ENCODE measurements at places on chromosomes 5 and 9. TPM values are rescaled to one million over a fixed set of nuclear protein-coding genes. Genes with fewer than 3 reads are reported as not detected.

PNPLA7 gene
- total RNA-seq = 21.4 TPM

DNA sequence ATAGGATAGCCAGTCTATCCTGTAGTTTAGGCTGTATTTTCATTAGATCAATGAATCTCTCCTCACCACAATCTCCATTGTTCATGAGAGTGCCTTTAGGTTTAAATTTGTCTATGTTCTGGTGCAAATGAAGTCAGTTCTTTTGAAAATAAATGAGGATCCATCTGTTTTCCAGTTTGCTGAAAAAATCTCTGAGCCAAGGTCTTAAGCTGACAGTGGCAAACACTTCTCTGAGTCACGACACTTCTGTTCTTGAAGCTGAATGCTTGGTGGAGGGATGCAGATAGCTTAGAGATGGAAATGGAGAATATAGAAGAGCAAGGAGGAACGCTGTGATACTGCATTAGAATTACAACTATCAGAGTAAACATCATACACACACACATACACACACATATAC lies 34.9 kb downstream of the DMRTA1 start:
- no peak for DNase-seq

- no peak for DNase-seq
Observed at GRCh38 chr5:73544429-73545402, 20.7 kb downstream of the ANKRA2 start.

IL9 gene
- not detected for total RNA-seq

CNTNAP3B gene
- 30.2 TPM for total RNA-seq

DNA sequence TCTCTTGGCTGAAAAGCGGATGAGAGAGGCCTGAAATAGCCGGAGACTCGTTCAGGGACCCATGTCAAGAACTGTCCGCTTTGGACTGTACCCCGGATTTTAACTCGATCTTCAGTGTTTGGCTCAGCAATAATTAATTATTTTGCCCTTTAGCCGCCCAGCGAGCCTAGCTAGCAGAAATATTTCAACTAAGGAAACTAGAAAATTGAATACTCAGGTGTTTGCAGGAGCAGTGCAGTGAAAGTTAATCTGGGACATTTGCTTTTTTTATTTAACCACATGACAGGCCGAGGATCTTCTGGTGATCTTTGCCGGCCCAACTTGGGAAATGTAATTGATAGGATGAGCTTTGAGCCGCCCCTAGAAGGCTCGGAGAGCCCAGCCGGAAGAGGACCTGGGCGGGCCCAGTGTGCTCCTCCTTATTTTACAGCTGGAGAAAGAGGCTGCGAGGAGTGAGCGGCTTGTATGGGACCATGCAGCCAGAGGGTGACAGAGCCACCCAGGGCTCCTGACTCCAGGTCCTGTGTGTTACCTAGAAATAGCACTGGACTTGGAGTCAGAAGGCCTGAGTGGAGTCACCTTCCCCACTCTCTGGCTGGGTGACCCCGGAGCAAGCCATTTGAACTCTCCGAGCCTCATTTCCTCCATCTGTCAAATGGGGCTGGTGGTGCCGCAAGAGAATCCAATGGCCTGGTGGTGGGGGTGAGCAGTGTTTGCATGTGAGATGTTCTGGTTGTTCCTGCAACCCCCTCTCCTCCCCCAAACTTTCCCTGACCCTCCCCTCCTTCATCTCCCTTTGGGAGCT lies 2.4 kb downstream of the PPARGC1B start:
- DNase-seq = no peak

DNA sequence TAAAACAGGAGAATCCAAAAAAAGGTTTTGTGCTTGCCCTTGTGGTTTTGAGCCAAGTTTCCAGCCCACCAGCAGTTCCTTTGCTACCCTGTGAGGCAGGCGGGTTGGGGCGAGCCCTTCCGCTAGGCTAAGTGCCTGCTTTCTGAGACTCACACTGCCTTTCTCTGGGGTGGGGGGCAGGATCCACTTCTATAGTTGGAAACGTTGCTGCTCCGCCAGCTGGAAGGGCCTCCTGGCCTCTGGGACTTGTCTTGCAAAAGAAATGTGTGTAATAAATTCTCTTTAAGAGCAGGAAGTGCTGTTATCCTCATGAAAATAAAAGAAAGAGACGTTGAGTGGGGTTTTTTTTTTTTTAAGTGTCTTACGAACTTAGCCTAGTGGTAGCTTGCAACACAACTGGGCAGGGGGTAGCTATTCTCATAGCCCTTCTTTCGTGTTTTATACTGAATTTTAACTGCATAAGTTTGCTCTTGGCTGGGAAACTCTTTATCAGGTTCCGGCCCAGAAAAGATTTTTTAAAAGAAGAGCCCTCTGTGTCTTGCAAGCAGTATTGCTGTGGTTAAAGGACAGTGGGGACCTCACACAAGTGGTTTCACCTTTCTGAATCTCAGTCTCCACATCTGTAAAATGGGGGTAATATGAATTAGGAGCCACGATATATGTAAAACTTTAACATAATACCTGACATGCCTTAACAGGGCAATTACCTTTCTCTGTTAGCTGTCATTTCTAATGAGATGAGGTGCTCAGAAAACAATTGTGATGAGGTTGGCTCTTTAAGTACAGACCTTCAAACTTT lies 19.8 kb downstream of the JADE2 start:
- DNase-seq = peak; percentile 39

DNA sequence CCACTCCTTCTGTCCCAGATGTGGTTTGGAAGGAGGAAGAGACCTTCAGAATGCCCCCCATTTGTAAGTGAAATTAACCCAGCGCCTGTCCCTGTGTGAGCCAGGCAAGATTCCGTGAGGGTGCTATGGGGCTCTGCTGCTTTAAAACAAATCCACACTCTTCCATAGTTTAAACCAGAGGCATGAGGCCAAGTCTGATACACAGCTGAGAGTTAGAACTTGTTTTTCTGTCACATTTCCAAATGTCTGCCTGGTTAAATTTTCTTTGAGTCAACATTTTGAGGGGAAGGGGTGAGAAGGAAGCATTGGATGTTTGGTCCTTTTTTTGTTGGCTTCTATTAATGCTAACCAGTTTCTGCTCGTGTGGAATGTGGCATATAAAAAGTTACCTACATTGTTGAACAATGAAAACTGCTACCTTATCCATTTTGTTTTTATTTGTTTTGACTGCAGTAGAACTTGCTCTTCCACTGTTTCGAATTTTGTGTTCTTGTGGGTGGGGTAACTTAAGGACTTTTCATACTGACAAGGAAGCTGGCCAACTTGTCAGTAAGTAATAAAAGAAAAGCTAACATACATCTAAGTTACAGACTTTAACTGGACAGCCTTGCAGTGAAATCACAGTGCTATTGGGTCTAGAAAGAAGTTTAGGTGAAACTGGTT lies 12.9 kb downstream of the RGMB start:
- no peak for DNase-seq

PCDHGA6 gene
- 12.0 TPM for total RNA-seq

DNA sequence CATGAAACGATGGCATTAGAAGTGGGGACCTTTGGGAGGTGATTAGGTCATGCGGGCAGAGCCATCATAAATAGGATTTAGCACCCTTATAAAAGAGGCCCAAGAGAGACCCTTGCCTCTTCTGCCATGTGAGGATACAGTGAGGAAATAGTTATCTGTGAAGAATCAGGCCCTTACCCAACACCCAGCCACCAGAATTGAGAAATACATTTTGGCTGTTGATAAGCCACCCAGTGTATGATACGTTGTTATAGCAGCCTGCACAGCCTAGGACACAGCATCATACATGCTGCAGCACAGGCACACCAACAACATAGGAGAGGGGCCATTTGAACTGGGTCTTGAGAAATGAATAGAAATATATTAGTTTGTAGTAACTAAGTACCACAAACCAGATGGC lies 8.0 kb upstream of the MAMDC2 start:
- DNase-seq = no peak

GRCh38 chr5:65186646-65187227 lies 295.0 kb downstream of the ADAMTS6 start:
- no peak for DNase-seq

TMEM252 gene
- total RNA-seq = not detected

- DNase-seq = no peak
Observed at GRCh38 chr9:91320299-91320698, 41.4 kb downstream of the AUH start.

DNA sequence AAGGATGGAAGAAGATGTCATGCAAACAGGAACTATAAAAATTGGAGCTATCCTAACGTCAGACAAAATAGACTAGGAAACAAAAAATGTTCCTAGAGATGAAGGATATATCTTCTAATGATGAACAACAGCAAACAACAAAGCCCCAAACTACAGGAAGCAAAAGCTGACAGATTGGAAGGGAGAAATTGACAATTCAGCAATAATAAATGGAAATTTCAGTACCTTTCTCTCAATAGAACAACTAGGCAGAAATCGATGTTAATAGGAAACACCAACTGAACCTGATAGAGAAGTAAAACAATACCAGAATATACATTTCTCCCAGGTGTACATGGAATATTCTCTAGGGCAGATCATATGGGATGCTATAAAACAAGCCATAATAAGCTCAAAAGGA lies 7.6 kb downstream of the SCGB3A1 start:
- no peak for DNase-seq

DNA sequence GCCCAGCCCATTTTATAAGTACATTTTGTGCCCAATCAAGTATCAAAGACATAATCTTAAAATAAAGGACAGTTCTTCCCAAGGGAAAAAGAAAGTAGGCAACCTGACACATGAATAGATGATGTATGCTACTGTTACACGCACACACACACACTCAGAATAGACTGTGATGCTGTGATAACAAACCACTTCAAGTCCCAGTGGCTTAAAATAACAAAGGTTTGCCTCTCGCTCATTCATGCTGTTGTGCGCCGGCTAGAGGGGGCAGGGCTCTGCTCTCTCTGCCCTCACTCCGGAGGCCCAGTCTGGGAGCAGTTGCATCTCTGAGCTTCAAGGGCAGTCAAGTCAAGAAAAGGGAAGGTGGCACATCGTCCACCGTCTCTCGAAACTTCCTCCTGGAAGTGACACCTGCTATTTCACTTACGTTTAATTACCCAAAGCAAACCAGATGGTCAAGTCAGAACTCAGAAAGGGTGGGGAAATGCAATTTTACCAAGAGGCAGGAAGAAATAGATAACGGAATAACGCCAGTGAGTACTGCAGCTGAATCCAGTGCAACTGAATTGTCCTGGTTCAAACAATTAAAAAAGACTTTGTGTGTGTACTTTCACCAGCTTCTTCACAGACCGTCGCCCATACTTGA lies 43.3 kb downstream of the ANKRD33B start:
- no peak for DNase-seq

- no peak for DNase-seq
Observed at GRCh38 chr9:121853617-121854395, 202.4 kb downstream of the DAB2IP start.

GPR21 gene
- total RNA-seq = not detected

DMRT2 gene
- total RNA-seq = not detected

SLC25A2 gene
- 3.5 TPM for total RNA-seq

DNA sequence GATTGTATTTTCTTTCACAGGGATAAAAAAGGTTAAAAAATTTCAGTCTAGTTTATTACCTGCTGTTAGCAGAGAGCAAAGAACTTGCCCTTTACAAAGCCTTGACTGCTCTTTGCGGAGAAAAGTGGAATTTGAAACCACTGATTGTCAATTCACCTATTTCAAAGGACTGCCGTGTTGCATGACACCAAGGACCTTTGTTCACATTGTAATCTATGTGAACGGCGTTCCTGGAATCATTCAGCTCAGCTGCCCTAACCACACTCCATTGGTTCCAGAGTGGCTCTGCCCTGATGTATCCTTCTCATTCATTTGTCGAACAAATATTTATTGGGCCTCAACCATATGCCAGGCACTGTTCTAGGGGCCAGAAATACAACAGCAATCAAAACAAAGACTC lies 377.5 kb upstream of the RFX3 start:
- DNase-seq = no peak

MAMDC2 gene
- 29.0 TPM for total RNA-seq

PRRX2 gene
- total RNA-seq = 42.0 TPM

GRCh38 chr5:95842854-95843544 lies 20.5 kb upstream of the GLRX start:
- no peak for DNase-seq

VDAC1 gene
- 77.0 TPM for total RNA-seq

RNF183 gene
- total RNA-seq = not detected

All from thoracic aorta (tissue), 2 donors.